ENCODE measurements at places on chromosomes 3 and 15.

DNA sequence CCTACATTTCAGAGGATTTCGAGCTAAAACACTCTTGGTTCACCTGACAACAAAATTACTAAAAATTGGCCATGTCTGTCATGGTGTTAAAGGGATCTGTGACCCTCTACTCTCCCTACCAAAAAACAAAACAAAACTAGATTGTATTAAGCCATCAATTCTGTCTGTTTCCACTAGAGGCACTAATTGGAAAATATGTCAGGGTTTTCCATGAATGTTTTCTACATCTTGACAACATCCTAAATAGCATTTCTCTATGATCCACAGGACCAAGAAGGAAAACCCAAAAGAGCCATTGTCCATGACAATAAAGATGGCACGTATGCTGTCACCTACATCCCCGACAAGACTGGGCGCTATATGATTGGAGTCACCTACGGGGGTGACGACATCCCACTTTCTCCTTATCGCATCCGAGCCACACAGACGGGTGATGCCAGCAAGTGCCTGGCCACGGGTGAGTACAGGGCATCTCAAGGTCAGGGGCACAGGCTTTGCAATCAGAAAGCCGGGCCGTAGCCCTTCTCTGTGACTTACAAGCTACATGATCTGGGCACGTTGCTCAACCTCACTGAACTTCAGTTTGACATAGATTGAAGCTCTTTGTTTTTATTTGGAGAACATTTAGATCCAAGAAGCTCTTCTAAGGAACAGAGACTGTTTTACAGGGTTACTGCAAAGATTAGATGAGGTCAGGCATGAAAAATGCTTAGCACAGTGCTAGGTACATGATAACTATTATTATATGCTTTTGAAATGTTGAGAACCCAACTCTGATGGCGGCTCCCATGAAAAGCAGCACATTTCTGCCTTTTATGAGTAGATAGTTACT, 74.8 kb downstream of the DNASE1L3 start:
- no peak for DNase-seq

DNA sequence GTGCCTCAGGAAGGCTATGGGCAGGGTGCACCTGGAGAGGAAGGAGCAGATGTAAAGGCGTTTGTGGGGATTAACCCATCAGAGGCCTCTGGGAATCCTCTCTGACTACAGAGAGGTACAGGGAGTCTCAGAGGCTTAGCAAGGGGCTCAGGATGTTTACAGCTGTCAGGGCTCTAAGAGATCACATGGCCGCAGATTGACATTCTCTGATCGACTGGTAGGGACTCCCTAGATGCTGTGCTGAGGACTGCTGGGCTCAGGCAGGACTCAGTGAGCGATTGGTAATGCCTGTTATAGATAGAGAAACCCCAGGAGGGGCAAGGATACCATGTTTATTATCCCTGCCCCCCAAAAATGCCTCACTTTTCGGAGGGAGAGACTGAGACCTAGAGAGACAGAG, 103.5 kb downstream of the CORO2B start:
- DNase-seq: no peak

GRCh38 chr3:153210660-153211059, 48.6 kb downstream of the RAP2B start:
- DNase-seq: no peak

- DNase-seq: no peak
Measured at GRCh38 chr15:59249816-59250215, 43.2 kb downstream of the LDHAL6B start.

DNA sequence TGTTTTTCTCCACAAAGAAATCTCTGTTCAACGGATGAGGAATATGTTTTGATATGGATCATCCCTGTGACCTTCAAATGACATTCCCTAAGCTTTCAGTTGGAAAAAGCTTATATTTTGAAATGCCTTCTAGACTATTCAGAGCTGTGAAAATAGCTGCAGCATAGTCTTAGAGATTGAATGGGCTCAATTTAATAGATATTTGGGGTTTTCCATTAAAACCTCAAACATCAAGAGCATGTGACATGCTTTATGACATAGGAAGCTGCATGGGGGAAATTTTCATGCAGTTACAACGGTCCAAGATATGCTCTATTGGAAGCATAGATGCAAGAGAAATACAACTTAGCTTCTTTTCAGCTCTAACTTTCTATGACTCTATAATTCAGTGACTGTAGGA, 102.8 kb downstream of the LSAMP start:
- DNase-seq: no peak
